ENCODE measurements at places on chromosomes 1 and 21.

DNA sequence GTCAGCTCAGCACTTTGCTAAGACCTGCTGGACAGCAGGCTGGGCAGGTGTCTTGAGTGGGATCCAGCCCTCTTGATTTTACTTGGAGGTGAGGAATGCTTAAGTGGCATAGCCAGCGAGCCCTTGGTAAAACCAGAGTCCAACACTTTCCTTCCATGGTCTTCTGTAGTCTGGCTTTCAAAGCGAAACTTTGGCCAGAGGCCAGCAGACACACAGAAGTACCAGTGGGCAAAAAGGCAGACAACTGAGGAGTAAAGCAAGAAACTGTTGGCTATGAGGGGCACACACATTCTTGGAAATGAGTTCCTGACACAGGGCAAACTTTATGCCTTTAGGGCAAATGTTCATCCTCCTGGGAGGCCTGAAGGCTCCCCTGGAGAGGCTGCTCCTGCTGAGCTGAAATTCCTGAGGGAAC, 281.0 kb upstream of the POU3F1 start:
- no peak for DNase-seq

DNA sequence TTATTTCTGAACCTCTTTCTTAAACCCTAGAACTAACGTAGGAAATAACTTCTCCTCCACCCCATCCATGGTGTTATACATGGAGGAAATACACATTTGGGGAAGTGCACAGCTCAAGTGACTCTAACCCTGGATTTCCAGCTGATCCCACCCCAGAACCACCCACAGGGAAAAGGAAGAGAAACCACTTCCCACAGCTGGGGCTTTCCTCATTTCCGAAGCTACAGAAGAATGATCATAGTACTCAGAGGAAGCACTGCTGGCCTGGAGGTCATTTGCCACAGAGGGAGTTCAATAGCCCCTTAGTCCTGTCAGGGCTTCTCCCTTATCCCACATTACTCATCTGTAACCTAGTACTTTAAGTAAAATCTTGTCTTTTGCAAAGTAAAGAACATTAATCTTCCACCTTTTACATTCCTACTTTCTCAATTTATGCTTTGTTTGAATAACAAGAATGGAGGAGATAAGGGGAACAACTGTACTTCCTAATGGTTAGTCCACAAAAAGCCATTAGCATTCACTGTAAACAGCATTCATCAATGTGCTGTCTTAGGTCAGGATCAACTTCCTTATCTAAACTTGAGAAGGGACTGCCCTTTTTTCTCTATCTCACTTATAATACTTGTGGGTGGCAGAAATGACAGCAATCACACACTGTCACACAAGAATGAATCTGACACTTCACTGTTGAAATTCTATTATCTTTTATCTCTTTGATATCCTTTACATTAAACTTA, 63.0 kb upstream of the RGS1 start:
- no peak for DNase-seq

DNA sequence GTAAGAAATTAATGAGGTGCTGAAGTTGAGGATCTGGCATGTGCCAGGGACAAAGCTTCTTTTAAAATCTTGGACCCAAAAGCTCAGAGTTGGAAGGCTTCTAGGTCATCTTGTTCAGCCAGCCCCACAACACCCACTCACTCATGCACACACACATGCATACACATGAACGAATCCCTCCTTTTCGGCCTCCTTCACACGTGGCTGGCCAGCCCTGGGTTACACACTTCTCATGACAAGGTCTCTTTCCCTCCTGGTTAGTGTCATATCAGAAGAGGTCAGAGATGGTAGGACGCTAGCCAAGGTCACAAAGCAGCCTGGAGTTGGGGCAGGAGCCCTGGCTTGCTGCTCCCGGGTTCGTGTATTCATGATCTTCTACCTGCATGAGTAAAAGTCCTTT, 6.9 kb downstream of the DMBX1 start:
- no peak for DNase-seq

- no peak for DNase-seq
Observed at GRCh38 chr1:43991200-43991475, 261 bp upstream of the CCDC24 start.

GRCh38 chr1:246182149-246182851, 324.8 kb downstream of the SMYD3 start:
- DNase-seq, result no peak

All from stimulated activated CD8-positive, alpha-beta memory T cell treated with anti-CD3 and anti-CD28 coated beads, Interleukin-2, amount 100 ng/mL, for 1 hour (primary cell).